ENCODE measurements at places on chromosomes 5 and 9.

GRCh38 chr5:109563739-109564138, 126.0 kb upstream of the MAN2A1 start:
- DNase-seq, result no peak

DNA sequence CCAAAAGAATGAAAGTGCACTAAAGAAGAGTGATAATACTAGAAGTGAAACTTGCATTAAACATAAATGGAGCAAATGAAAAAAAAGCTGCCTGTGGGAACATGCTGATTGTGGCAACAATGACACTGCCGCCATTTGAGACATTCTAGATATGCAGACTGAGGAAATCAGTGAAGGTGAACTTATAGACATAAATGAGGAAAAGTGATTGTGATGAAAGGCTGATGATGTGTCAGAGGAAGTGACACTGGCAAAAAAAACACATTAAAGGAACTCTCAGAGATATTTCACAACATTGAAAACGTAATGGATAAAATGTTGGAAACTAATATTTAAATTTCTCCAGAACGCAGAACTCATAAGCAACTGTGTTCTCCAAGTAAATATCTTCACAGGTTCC, 1.2 kb downstream of the ERCC8 start:
- peak; percentile 12 for DNase-seq

GRCh38 chr9:133342570-133342969, 5.4 kb downstream of the MED22 start:
- no peak for DNase-seq

- DNase-seq, result no peak
Observed at GRCh38 chr9:117734082-117734481, 29.9 kb downstream of the TLR4 start.

DNA sequence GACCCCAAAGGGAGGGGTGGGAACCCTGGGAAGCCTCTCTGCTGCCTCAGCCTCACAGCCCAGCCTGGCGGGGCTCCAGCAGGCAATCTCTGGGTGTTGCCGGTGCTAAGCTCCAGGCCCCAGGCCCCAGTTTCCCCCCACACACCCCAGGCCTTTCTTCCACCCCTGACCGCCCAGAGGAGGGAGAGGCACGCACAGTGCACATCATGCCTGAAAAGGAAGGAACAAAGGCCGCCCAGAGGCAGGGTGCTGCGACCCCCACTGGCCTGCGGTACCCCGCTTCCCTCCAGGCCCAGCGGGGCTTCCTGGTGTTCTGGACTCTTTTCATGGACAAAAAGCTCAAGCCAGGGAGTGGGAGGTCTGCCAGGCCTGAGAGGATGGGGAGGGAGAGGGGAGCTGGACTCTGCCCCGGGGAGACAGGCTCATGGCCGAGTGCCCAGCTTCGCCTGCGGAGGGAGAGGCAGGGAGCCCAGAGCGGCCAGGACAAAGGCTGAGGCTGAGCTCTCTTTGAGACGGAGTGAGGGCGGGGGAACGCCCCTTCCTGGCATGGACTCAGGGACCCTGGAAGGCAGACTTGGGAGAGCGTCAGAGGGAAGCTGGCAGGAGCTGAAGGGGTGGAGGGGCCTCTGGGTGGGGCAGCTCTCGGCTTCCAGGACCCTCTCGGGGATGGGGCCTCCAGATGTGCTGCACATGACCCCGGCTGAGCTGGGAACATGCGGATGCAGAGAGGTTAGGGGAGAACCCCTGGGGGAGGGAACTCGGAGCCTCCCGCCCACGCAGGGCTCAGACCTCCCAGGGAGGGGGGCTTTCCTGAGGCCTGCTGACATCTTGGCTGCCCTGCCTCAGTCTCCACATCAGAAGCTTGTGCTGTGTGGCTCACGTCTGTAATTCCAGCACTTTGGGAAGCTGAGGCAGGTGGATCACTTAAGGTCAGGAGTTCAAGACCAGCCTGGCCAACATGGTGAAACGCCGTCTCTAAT, 1.8 kb upstream of the ENTPD2 start:
- DNase-seq, result no peak

Measured in endothelial cell of umbilical vein (primary cell).